ENCODE measurements at places on chromosomes 11 and 22. TPM values are rescaled to one million over a fixed set of nuclear protein-coding genes. Genes with fewer than 3 reads are reported as not detected.

GRCh38 chr22:19802001-19802893 is 41.7 kb downstream of the TBX1 start:
- no peak for DNase-seq

The OR56A1 gene
- under 0.01 TPM for total RNA-seq

DNA sequence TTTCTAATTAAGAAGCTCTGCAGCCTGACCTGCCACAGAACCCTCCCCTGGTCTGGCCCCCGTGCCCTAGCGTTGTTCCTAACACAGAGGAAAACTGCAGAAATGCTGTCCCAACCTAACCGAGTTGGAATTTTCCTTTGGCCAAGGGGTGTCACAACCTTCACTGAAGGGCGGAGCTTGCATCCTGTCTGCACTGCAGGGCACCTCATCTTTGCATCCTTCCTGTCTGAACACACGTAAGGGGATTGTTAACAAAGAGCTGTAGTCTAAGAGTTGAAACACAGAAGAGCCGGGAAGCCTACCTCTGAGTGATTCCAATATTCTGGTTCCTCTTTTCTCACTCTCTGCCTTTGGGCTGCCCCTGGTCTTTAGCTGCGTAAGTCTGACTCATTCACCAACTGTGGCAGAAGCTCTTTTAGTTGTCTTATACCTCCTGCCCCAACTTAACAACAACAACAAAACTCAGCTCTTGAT is 1.6 kb downstream of the DIXDC1 start:
- no peak for DNase-seq

The SLC35F2 gene
- 47.1 TPM for total RNA-seq

- no peak for DNase-seq
Measured at GRCh38 chr11:113048820-113049768, 87.9 kb downstream of the NCAM1 start.

DNA sequence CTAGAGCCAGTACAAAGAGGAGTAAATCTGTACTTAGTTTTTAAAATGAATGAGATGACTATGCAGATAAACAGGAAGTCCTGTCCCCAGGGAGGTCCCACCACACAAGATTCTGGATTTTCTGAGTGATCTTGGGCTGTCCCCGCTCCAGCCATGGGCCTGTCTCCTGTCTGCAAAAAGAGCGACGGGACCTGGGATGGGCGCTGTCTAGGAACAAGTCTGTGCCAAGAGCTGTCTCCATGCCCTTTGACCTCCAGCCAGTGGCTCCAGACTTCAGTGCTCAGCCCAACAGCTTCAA is 6.0 kb downstream of the CSNK1E start:
- no peak for DNase-seq

GRCh38 chr22:42648368-42649245 is 585 bp downstream of the CYB5R3 start:
- no peak for DNase-seq

The ANO1 gene
- total RNA-seq, result 3.0 TPM

The SPDYC gene
- total RNA-seq, result not detected

- no peak for DNase-seq
Measured at GRCh38 chr22:37486224-37486845, at the start of gene MFNG. Gene MFNG, minus strand, starts transcription at chr22:37486384. Its CDS starts 207 bp downstream, at chr22:37486177.

GRCh38 chr11:61976813-61977475 is 9.5 kb upstream of the FTH1 start:
- no peak for DNase-seq

GRCh38 chr11:43377389-43377788 is 18.7 kb downstream of the TTC17 start:
- no peak for DNase-seq

DNA sequence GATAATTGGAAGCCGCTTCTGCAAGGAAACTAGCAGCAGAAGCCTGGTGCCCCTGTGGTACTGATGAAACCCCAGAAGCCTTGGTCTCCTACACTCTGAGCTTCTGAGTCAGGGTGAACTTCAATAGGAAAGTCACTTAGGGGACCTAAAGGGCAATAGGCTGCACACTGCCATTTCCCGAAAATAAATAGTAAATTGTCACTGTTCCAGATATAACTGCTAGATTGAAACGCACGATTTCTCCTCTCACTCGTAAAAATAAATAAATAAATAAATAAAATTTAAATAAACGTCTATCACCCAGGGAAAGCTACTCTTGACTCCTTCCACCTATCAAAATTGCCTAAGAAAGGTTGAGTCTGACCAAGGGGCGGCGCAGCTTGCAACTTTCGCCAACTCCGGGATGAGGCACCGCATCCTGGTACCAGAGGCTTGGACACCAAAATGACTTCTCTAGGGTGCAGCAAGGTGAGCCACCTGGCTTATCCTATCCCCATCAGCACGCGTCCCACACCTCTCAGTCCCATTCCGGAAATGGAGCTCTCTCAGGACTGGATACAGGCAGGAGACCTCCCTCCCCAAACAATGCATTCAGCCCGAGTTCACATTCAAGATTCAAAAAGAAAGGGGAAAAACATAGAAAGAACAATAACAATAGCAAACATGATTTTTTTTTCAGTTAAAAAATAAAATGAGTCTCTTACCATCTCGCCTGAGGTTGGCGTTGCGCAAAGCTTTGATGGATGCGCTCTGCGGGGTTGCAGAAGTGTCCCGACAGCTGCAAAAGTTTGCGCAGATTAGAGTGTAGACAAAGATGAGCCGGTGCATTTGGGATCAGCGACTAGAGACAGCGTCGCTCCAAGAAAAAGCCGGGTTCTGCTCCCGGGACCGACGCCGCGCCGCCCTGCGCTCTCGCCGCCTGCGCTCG is 583 bp downstream of the PDGFD start:
- DNase-seq, result no peak

GRCh38 chr22:41690476-41690875 is 1.8 kb upstream of the SNU13 start:
- DNase-seq, result no peak

GRCh38 chr22:43853328-43853931 is 8.9 kb downstream of the SULT4A1 start:
- DNase-seq, result no peak

GRCh38 chr11:117095284-117096161 is 2.7 kb downstream of the SIK3 start:
- no peak for DNase-seq

DNA sequence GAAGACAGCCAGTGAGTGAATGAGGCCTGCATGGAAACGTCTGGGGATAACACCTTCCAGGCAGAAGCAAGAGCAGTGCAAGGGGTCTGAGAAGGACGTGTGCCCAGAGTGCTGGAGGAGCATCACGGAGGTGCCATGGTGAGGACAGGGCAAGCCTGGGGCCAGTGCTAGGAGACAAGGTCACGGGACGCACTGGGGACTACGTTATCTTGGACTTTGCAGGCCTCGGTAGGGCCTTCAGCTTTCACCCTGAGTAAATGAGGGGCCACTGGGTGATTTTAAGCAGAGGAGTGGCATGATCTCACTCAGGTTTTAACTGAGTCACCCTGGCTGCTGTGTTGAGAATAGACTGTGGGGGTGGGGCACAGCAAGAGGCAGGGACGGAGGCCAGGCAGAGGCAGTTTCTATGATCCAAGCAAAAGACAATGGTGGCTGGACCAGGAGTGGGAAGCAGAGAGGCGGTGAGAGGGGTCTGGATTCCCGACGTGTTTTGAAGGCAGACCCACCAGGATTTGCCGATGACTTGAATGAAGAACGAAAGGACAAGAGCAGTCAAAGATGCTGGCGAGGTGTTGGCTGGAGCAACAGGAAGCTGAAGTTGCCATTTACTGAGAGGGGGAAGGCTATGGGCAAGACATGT is 102.7 kb upstream of the PARVA start:
- no peak for DNase-seq

GRCh38 chr11:68026391-68027105 is 3.9 kb upstream of the NDUFS8 start:
- DNase-seq, result no peak

GRCh38 chr11:121645001-121645400 is 192.2 kb upstream of the SORL1-AS1 start:
- no peak for DNase-seq

DNA sequence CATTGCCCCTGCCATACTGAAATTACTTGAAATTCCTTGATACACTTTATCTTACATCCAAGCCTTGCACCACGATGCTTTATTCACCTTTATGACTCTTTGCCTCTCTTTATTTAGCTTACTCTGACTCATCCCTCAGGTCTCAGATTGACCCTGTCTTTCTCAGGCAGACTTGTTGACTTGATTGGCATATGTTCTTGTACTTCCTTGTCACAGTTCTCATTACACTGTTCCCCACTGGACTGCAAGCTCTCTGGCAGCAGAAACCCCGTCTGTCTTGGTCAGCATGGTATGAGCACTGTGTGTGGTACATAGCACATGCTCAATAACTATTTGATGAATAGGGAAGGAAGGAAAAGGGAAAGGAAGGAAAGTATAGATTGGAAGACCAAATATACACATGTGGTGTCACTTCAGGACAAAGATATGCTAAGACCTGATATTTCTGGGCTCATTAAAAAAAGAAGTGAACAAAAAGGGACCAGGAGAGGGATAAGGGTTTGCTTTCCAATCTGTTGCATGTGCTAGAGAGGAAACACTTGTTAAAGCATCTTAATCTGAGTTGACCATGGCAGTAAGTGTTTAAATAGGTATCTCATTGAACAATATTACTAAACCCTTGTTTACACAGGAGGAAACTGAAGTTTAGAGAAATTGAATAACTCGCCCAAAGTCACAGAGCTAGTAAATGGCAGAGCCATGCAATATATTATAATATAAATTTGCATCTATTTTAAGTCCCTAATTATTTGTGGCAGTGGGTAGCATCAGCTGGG is 7.2 kb downstream of the LYVE1 start:
- DNase-seq, result no peak

DNA sequence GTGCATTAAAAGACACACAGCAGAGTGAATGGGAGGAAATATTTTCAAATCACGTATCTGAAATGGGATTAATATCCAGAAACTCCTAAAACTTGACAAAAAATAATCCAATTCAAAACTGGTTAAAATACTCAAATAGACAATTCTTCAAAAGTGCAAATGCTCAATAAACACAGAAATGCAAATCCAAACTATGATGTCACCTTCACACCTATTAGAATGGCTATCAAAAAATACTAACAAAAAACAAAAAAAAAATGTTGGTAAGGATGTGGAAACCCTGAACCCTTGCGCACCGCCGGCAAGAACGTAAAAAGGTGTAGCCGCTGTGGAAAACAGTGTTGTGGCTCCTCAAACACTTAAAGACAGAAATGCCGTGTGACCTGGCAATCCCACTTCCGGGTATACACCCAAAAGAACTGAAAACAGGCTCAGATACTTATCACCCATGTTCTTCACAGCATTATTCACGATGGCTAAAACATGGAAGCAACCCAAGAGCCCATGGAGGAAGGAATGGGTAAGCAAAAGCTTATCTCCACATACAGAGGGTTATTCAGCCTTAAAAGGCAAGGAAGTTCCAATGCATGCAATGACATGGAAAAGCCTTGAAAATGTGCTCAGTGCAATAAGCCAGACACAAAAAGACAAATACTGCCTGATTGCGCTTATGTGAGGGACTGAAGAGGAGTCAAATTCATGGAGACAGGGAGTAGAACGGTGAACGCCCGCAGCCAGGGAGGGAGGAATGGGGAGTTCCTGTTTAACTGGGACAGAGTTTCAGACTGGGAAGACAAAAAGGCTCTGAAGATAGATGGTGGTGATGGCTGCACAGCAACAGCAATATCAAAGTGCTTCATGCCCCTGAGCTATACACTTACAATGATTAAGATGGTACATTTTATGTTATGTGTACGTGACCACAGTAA is 19.6 kb downstream of the BRD1 start:
- no peak for DNase-seq

The OR51E2 gene
- total RNA-seq, result 0.06 TPM

The CCDC116 gene
- total RNA-seq, result 0.35 TPM

The CHRM1 gene
- not detected for total RNA-seq

The NECTIN1 gene
- 9.9 TPM for total RNA-seq

The PCF11 gene
- total RNA-seq, result 26.3 TPM

The KCNQ1 gene
- 1.1 TPM for total RNA-seq

GRCh38 chr11:93945596-93945995 is 75.6 kb upstream of the HEPHL1 start:
- no peak for DNase-seq

DNA sequence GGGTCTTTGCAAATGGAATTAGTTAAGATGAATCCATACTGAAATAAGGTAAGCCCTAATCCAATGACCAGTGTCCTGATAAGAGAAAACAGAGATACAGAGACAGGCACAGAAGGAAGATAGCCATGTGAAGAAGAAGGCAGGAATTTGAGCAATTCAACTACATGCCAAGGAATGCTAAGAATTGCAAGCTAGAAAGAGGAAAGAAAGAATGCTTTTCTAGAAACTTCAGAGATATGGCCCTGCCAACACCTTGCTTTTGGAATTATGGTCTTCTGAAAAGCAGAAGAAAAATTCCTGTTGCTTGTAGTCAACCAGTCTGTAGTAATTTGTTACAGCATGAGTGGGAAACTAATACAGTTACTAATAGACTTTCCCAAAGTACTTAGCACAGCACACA is 111.3 kb downstream of the SLC17A6 start:
- DNase-seq, result no peak

DNA sequence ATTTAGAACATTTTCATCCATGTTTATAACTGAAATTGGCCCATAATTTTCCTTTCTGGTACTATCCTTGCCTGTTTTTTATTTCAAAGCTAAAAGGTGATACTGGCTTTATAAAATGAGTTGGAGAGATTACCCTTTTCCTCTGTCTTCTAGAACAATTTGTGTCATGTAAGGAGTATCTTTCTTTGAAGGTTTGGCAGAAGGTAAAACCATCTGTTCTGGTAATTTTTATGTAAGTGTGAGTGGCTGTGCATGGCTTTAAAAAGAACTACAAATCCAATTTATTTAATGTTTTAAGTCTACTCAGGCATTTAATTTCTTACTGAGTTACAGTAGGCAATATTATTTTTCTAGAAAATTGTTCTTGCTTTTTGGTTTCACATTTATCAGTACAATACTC is 7.7 kb upstream of the MRGPRD start:
- no peak for DNase-seq

DNA sequence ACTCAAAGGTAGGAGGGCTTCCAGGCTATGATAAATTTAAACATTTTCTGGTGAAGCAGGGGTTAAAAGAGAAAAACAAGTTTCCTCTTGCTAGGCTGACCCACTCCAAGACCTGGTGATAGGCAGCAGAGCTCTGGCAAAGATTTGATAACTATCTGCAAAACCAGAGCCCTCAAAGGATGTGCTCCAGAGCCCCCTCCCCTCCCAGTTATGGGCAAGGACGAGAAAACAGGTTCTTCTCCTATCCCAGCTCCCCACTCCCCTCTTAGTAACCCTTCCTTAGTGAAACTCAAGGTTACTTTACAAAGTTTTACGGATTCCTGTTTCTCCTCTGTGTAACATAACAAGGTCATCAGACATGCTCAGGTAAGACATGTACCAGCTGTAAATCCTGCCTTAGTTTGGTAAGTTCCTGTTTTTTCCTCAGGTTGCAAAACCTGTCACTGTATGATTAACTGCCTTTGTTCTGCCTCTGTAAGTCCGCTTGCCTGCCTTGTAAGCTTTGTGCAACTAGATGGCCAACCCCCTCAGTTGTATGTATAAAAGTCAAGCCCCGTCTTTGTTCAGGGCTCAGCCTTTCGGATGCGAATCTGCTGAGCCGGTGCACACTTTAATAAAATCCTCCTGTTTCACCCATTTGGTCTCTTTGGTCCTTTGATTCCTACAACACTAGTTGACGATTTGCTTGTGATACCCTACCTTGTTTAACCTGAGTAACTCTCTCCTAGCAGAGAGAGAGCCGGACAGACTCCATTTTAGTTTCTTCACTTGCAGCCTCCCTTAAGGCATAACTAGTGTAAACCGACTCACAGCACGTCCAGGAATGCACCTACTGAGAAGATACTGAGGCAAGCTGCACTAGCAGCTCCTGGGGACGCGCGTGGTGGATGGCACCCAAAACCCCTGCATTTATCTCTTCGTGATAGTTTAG is 13.9 kb downstream of the APOBEC3H start:
- no peak for DNase-seq

- no peak for DNase-seq
Measured at GRCh38 chr11:59559886-59560285, 48.5 kb downstream of the OR4D9 start.

The HNRNPUL2 gene
- total RNA-seq, result 23.6 TPM

The SLC22A8 gene
- not detected for total RNA-seq

All from glomerular endothelial cell (primary cell).